ENCODE measurements at places on chromosomes 12 and 14.

- DNase-seq: no peak
These were observed 184.5 kb downstream of the NUBPL start for GRCh38 chr14:31745741-31746140.

- no peak for DNase-seq
These were observed 99.0 kb downstream of the SAMD4A start for GRCh38 chr14:54665946-54666345.

GRCh38 chr12:52307836-52308805 lies 13.1 kb downstream of the KRT83 start:
- DNase-seq: peak; percentile 9

GRCh38 chr12:20314328-20314727 lies 54.0 kb upstream of the PDE3A start:
- no peak for DNase-seq

DNA sequence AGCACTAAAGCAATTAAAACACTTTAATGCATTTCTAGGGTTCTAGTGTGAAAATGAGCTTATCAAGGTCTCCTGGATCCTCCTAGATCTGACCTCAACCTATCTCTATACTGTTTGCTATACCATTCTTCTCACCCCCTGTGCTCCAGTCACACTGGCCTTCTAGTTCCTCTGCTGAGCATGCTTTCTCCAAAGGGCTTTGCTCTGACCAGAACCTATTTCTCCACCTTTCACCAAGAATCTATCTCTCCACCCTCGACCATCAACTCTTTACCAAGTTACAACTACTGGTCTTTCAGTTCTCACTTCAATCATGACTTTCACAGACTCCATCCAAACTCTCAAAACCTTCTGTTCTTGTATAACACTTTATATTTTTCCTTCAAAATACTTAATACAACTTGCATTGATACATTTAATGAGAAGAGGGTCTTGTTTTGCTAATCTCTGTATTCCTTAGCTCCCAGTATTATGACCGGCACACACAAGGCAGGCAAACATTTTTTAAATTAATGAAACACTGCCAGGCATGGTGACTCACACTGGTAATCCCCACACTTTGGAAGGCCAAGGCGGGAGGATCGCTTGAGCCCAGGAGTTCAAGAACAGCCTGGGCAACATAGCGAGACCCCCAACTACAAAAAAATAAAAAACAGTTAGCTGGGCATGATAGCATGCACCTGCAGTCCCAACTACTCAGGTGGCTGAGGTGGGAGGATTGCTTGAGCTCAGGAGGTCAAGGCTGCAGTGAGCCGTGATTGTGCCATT lies 22.8 kb downstream of the PPP1R12A start:
- no peak for DNase-seq

DNA sequence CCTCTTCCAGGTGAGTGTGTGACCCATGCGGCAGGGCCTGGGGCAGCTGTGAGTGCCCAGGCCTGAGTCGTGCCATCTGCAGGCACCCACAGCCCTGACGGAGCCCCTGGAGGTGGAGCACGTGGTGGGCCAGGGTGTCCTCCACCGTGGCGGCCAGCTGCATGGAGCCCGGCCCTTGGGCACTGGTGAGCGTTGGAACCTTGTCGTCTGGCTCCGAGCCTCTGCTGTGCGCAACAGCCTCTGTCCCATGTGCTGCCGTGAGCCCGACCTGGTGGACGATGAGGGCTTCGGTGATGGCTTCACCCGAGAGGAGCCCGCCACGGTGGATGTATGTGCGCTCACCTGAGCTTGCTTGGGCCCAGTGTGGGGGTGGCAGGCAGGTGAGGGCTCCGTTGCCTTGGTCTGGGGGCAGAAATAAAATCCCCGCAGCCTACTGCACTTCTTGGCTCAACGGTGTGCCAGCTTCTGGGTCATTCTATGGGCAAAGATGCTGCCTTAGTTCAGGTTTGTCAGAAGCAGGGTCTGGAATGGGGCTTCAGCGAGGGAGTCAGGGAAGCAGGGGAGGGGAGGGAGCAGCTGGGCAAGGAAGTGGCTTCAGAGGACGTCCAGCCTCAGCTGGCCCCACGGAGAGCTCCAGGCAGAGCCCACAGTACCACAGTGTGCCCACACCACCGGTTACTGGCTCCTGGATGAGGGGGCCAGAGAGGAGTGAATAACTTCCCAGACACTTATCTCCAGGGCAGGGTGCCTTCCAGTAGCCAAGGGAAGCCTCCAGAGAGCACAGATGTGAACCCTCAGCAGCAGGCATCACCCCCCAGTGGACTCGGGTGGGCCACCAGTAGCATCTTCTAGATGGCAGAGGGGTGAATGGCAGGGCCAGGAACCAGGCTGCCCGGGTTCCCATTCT lies 1.2 kb upstream of the ARL6IP4 start:
- DNase-seq: no peak

- DNase-seq: no peak
These were observed 6.3 kb upstream of the RIC8B start for GRCh38 chr12:106767954-106768822.

DNA sequence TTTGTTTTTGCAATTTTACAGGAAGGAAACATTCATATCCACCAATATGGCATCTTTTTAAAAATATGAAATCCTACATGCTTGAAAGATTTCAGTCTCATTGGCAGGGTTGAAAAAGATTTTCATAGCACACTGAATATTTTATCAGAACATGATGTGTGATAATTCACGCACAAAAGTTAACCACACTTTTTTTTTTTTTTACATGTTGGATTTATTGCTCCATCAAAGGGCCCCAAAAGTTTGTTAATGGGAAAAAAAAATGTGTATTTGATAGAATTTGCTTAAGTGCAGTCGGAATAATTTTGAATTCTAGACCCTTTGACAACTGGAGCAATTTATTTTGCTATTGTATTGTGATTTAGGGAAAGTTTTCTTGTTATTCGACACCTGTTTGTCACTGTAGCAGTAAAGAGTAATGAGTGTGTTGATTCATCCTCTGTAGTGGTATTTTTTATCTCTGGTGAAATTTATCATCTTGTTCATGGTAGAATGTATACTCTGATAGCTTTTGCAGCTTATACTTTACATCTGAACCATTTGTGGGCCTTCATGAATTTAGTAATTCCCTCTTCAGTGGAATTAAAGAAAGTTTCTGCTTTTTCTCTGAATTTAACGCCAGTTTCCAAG lies 1.1 kb downstream of the EML1 start:
- no peak for DNase-seq

- no peak for DNase-seq
These were observed 72.9 kb downstream of the ASCL4 start for GRCh38 chr12:107847430-107847829.

DNA sequence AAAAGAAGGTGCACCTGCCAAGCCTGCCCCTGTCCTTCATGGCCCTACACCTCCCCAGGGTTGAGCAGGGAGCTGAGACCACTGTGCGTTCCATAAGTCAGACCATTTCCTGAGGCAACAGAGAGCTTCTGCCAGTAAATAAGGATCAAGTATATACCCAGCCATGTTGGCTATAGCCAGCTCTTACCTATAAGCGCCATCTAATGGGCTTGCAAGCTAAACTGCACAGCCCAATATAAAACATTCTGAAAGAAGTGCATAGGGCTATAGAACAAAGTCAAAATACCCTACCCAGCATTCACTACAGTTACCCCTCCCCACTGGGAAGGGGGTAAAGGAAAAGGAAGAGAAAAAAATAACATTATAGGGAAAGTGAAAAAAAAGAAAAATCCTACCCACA lies 59.3 kb upstream of the SCAF11 start:
- no peak for DNase-seq

GRCh38 chr12:115468087-115468510 lies 784.1 kb upstream of the TBX3 start:
- DNase-seq: no peak

GRCh38 chr12:51323966-51324895 lies at the start of gene BIN2:
Gene BIN2 (minus strand): TSS chr12:51324174. CDS start chr12:51324102, 72 bp downstream.
- DNase-seq: peak; percentile 72

GRCh38 chr14:62006116-62006731 lies 244.0 kb downstream of the SNAPC1 start:
- no peak for DNase-seq

DNA sequence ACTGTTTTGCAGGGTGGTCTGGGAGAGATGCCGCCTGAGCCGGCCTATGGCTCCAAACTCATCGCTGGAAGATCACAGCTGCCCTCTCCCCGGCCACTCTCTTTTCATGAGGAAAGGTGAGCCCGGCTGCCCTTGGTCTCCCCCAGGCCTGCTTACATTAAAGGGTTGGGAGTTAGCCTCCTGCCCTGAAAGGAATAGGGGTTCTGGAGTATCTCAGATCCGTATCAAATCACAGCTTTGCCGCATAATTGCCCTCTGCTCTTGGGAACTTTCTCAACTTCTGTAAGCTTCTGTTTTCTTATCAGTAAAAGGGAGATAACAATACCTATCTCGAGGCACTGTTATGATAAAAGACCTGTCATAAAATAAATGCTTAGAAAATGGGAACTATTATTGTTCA lies 17.6 kb downstream of the PHLDA1 start:
- DNase-seq: no peak

- no peak for DNase-seq
These were observed 82.5 kb downstream of the SLC4A8 start for GRCh38 chr12:51507178-51507577.

DNA sequence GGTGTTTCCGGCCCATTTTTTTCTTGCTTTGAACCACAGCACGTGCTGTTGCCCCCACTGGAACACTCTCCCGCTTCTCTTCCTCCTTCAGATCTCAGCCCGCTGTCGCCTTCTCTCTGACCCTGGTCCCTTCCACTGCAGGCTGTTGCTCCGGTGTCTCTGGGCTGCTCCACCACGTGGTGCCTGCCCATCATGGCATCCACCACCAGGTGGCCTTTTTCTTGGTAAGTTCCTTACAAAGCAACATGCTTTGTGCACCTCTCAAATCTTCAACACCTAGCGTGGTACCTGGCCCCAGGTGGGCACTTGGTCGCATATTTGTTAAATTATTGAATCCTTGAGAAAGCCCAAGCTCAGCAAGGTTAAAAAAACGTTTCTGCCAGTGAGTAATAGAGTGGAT lies 19.1 kb downstream of the TUNAR start:
- DNase-seq: no peak

DNA sequence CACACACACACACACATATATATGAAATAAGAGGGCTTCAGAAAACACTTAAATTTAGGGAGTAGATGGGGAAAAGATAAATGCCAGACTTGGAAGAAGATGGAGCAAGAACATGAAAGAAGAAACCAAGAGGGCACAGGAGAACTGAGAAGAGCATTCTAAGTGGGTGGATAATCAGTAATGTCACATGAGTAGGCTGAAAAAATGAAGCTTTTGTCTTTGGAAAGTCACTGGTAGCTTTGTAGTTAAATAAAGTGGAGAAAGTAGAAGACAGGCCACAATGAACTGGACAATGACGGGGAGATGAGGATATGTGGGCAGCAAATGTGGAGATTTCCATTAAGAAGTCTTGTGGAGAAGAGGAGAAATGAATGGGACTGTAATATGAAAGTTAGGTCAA lies 2.2 kb upstream of the ZC2HC1C start:
- DNase-seq: no peak

DNA sequence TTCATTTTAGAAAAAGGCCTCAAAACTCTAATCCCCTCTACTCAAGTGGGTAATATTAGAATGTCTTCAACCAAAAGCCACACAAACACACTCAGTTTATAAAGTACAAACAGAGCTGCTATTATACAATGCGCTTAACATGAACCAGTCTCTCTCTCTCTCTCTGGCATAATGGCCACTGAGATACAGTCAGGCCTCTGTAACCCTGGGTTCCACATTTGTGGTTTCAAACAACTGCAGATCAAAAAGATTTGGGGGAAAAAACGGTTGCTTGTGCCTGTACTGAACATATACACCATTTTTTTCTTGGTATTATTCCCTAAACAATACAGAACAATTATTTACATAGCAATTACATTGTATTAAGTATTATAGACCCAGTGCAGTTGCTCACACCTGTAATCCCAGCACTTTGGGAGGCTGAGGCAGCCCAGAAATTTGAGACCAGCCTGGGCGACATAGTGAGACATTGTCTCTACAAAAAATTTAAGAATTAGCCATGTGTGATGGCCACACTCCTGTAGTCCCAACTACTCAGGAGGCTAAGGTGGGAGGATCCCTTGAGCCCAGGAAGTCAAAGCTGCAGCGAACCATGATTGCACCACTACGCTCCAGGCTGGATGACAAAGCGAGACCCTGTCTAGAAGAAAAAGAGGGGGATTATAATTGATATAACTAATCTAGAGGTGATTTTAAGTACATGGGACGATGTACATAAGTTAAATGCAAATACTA lies 5.6 kb downstream of the SLC11A2 start:
- DNase-seq: peak; percentile 11

DNA sequence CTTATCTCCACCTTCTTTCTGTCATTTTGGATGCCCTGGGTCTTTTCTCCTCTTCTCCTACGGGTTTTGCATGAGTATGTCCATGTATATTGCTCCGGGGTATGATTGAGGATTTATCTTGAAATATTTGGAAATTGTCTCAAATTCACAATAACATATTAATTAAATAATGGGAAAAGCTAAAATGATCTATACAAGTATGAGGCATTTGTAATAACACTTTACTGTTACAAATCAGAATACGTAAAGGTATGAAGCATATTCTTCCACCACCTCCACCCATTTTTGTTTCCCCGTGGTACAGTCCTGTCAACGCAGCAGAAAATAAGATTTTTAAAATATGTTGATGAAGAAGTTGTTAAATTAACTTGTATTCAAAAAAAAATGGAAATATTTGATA lies 91.3 kb downstream of the PPP2R5C start:
- DNase-seq: no peak

Measured in CD4-positive, alpha-beta T cell treated with Interleukin-4 for 1 hour (primary cell).